ENCODE measurements at places on chromosomes 6 and 20.

DNA sequence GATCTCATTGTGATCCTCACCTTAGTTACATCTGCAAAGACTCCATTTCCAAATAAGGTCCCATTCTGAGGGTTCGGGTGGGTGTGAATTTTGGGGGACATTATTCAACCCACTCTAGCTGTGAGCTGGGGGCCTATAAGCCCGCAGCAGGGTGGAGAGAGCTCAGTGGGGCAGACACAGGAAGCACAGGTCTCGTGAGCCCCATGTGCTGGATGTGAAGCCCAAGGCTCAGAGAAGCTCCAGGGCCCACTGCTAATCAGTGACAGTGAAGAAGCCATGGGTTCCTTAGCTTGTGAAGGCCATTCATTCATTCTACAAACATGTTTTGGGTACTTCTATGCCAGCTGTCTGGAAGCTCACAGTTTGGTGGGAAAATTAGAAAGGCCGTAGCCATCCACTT lies 47.5 kb downstream of the CHMP4B start:
- no peak for DNase-seq

- DNase-seq = no peak
Measured at GRCh38 chr6:89986650-89987074, 92.4 kb downstream of the GJA10 start.

- no peak for DNase-seq
Measured at GRCh38 chr6:107756660-107757355, 67.3 kb downstream of the SCML4 start.

GRCh38 chr6:33860706-33861474 lies 57.1 kb upstream of the MLN start:
- DNase-seq = no peak

DNA sequence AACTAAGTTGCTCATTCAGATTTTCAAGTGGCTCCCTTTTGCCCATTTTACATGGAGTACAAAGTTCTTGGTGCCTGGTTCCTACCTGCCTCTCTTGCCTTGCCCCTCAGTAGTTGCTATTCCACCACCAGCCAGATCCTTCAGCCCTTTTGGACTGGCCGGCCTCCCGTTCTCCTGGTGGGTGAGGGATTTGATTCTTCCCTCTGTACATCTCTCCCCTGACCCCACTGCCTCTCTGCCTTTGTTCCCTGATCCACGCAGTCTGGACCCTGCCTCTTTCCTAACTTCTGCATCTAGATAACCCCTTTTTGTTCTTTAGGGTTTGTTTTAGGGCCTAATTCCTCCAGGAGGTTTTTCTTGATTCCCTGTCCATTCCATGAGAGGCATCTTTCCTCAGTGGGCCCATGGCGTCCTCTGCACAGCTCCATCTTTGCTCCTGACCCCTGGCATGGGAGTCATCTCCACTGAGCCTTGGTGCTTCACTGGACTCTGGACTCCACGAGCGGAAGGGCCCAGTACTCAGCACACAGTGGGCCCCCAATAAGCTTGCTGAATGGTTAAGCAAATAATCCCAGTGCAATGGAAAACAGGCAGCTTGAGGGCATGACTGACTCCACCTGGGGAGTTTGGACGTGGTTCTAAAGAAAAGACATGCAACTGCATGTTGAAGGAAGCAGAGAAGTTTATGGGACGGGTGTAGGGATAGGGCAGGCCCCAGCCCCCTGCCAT lies 309.3 kb upstream of the SUPT3H start:
- no peak for DNase-seq

- DNase-seq = no peak
Measured at GRCh38 chr6:53547166-53547810, 2.4 kb upstream of the GCLC start.

DNA sequence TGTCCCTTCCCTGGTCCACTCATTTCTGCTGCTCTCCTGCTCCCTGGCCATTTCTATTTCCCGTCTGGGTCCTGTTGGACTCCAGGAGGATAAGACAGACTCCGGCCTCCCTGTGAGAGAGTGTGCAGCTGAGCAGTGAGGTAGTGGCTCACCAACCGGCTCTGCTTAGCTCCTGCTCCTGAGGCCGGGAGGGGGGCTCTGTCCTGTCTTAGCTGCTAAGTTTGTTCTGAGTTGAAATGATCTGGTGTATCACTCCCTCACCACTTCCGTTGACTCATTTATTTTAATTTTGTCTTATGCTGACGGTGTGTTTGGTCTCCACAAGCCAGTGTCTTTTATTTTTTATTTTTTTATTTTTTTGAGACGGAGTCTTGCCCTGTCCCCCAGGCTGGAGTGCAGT lies 148.5 kb upstream of the PDE10A start:
- DNase-seq = no peak

DNA sequence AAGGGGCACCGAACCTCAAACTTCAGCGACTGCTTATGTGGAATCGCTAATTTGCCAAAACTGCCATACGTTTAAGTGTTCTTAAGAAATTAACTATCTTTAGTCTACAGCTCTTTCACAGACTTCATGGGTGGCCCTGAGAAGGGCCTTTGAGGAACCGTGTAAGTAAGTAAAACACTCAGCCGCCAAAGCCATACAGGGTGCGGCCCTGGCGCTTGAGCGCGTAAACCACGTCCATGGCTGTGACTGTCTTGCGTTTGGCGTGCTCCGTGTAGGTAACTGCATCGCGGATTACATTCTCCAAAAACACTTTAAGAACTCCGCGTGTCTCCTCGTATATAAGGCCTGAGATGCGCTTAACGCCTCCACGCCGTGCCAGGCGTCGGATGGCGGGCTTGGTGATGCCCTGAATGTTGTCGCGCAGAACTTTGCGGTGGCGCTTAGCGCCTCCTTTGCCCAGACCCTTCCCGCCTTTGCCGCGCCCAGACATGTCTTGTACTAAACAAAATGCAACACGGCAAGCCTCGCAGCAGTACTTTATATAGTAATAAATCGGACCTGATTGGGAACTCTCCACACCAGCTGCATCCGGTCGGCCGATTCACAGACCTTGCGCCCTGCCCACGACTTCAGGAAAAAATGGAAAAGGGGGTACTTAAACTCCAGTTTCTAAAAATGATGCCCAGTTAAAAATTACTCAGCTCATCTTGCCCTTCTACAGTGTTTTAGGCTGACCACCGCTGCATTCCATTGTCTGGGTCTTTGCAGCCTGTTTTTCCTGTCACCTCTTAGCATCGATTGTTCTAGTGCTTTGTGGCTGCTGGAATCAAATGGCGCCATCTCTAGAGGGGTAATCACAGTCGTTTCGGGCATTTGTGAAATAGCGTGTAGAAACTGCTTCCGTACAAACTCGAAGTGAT lies 38.9 kb downstream of the OR2B2 start:
- DNase-seq = peak; percentile 90

DNA sequence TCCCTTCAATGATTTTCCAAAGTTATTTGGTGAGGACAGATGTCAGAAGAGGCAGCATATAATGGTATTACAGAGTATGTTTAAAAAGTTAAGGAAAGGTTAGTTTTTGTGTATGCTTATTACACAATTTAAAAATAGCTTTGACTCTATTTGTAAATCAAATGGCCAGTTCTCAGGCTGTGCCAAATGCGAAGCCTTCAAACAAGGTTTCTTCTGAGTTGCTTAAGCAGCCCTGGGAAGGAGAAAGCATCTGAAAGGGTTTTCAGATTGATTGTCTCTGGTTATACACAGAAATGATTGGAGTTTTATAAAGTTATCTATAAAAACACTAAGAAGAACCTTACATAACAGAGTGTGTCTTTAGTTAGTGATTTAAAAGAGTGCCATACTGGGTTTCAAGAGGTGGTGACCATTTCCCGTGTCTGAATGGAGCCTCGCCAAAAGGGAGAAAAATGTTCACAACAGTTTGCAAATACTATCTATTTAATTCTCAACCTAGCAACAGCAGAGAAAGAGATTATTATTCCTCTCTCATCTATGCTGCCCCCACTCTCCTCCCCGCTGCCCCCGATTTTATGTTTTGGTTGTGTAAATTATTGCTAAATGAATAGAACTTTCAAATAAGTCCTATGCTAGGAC lies 16.7 kb downstream of the CD109 start:
- no peak for DNase-seq

DNA sequence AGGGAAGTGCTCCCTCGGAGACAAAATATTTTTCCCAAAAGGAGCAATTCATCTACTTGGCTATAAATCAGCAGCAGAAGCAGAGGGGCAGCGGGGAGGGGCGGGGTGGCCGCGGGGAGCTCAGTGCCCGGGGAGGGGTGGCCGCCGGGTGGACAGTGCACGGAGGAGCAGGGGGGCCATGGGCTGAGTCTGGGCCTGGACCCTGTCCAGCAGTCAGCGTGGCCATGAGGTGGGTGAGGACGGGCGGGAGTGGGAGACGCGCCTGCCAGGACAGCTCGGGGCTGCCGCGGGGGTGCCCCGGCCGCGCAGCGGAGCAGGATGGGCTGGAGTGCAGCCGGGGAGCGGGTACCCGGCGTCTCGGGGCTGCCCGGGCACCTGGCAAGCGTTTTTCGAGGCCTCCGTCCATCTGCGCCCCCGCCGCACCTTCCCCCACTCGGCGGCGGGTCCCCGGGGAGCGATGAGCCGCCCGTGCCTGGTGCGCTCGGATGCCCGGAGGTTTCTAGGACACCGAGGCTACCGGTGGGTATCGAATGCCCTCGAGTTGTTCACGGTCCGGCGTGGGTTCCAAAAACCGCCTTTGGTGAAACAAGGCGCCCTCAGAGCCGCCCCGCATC lies 229.5 kb downstream of the THBS2 start:
- DNase-seq = no peak

GRCh38 chr6:44183783-44184182 lies 25.2 kb downstream of the CAPN11 start:
- no peak for DNase-seq

GRCh38 chr6:39361657-39362486 lies 39.4 kb upstream of the KCNK16 start:
- peak; percentile 86 for DNase-seq

GRCh38 chr6:81977486-81977885 lies 225.0 kb upstream of the TENT5A start:
- DNase-seq = no peak

DNA sequence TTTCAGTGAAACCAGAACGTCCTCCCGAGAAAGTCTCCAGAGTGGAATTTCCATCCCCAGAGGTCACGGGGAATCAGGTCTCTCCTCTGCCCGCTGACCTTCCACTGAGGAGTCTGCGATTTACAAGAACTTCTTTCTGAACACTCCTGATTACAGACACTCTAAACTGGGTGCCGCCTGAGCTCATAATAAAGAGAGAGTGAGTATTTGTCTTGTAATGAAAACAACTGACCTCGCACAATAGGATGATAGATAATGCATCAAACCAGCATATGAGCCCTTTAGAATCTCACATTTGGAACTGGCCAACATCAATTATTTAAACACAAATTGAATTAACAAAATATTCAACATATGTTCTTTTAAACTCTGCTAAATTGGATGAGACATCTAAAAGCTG lies 47.5 kb downstream of the DLL1 start:
- DNase-seq = no peak

- no peak for DNase-seq
Measured at GRCh38 chr6:111124406-111124805, 37.1 kb downstream of the SLC16A10 start.

GRCh38 chr20:31496761-31497295 lies 17.4 kb upstream of the HM13 start:
- peak; percentile 85 for DNase-seq

DNA sequence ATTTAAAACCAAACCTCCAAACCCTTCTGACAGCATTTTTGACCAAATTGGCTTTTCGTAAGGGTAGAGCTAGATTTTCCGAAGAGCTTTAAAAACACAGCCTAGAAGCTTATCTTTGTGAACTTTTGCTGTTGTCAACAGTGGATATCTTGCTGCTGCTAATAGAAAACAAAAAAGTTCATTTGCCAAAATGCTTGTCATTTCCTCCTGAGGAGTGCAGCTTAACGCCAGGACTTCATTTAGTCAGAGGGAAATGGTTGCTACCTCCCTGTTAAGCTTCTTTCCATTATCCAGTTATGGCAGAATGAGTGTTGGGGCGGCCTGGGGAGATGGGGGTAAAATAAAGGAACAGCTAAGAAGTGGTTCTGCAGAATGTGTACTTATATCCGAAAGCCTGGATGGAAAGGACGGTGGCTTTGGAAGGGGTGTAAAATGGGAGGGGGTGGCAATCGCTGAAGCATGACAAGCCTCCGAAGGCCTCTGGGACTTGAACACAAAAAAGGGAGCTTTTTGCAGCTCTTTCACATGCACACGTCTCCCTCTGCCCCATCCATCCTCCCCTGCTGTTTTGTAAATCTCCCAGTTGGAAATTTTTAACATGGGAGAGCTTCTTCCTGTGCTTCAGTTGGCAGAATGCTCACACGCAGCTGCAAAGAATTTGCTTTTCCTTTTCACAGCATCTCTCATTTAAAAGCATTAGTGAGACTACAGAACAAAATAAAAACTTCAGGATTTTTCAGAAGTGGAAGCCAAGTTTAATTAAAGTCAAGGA lies 22.5 kb downstream of the JARID2 start:
- no peak for DNase-seq

GRCh38 chr6:143607974-143608373 lies 69.8 kb upstream of the PHACTR2 start:
- DNase-seq = no peak

DNA sequence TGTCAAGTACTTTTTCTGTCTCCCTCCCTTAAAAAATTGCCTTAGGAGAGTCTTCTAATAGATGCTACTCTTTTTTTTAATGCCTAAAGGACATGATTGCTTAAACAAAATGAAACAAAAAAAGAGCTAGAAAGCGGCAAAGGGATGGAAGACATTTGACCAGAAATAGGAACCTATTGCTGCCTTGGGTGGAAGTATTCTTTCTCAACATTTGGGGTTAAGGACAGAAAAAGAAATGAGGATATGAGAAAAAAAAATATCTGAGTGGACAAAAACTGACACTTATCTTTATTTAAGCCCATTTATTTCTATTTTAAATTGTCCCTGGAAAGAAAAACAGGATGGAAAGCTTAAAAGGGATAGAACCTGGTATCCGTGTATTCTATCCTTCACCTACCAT lies 664.9 kb upstream of the CITED2 start:
- DNase-seq = no peak

DNA sequence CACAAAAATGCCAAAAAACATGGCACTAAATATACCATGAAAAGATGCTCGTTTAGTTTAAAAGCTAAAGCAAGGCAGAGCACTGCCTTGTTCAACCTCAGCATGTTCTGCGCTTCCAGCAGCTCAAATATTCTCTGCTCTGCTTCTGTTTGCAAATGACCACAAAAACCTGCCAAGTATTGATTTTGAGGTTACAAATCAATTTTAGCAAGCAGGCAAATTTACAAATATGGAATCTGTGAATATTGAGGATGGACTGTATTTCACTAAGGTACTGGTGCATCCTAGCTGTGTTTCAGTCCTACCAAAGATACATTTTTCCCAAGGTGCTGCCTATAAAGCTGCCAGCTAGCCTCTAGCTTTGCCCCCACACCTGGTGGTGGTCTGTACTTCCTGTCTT lies 449.9 kb downstream of the PREX1 start:
- DNase-seq = no peak
